ENCODE measurements at places on chromosomes 1 and 21. TPM values are rescaled to one million over a fixed set of nuclear protein-coding genes. Genes with fewer than 3 reads are reported as not detected.

S100A8 gene
- not detected for total RNA-seq

DMBX1 gene
- total RNA-seq: not detected

RCAN3 gene
- 212 TPM for total RNA-seq

TRIM46 gene
- total RNA-seq: 4.1 TPM

Measured in naive thymus-derived CD8-positive, alpha-beta T cell (primary cell).